Activated T-cell treated with anti-CD3 and anti-CD28 coated beads, Interleukin-2, amount 50 U/mL, for 72 hours (primary cell): ENCODE measurements at places on chromosomes 16 and 17. TPM values are rescaled to one million over a fixed set of nuclear protein-coding genes. Genes with fewer than 3 reads are reported as not detected.

Gene CACNA1G
- total RNA-seq: 0.07 TPM

- DNase-seq: no peak
These were observed 29.7 kb downstream of the SLC25A10 start for GRCh38 chr17:81741594-81742452.

Gene TMC5
- not detected for total RNA-seq

Gene SPATA22
- total RNA-seq: not detected

Gene TEKT1
- total RNA-seq: not detected

DNA sequence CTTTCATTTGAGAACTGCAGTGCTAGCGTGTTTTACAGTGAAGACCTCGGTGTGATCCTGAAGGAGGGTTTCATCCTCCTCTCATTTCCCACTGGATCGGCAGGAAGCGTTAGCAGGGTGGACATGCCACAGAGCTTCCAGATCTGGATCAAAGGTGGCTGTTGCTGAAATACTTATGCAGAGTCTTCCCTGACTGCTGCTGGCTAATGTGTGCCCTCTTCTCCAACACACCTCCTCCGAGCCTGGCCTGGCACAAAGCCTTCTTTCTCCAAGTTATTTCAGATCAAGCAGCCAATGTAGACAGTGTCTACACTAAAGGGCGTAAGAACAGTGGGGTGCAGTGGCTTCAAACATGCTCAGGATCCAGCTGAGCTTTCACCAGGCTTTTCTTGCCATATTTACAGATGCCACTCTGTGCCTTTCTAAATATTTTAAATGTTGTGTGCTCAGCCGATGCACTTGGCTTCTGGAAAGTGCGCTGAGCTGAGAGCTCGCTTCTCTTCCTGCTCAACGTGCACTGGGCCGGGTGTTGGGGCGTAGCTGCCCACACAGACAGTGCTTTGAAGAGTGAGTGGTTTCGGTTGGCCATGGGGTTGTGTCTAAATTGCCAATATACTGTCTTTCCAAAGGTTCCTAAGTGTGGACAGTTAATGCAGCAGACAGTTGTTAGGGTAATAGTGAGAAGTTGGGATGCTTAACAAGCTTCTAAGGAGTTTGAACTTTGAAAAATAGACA, 2.1 kb downstream of the ZNF750 start:
- DNase-seq: no peak

Gene WNT9B
- total RNA-seq: not detected

Gene GAST
- total RNA-seq: not detected

Gene NUBP2
- 47.8 TPM for total RNA-seq
